ENCODE measurements at places on chromosomes 11 and 22. TPM values are rescaled to one million over a fixed set of nuclear protein-coding genes. Genes with fewer than 3 reads are reported as not detected.

GRCh38 chr11:69391192-69392103 lies 90.0 kb upstream of the LINC01488 start:
- no peak for DNase-seq

DNA sequence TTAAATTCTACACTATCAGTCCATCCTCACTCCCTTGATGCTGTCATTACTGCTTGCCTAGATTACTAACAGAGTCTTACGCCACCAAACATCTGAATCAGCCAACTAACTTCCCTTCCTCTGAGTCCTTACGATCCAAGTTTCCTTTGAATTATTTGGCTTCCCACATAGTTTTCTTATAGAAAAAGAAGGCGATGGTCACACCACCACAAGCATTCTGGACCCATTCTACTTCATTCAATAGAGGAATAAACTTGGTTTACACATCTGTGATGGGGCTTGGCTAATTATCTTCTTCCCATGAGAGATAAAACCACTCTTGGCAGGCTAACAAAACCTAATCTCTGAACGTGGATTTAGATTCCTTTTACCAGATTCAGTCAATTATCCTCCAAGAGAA lies 35.0 kb downstream of the INTS4 start:
- DNase-seq, result no peak

DNA sequence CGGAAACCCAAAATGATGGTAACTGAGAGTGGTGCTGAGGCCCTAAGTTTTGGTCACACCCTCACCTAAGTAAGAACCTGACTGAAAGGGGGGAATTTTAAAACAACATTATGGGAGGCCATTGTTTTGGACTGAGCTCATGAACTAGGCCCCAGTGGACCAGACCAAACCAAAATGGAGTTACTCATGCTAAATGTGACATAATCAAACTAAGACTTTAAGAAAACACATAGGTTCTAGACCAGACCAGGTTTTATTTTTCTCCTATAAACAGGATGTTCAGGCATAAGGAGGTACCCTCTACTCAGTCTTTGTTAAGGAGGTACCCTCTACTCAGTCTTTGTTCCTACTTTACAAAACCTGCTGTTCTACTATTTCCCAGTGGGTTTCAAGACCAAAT lies 7.4 kb upstream of the EI24 start:
- no peak for DNase-seq

- DNase-seq, result no peak
Observed at GRCh38 chr11:12822392-12823022, 148.3 kb downstream of the TEAD1 start.

GRCh38 chr11:111733016-111733415 lies 33.2 kb downstream of the PPP2R1B start:
- DNase-seq, result no peak

DNA sequence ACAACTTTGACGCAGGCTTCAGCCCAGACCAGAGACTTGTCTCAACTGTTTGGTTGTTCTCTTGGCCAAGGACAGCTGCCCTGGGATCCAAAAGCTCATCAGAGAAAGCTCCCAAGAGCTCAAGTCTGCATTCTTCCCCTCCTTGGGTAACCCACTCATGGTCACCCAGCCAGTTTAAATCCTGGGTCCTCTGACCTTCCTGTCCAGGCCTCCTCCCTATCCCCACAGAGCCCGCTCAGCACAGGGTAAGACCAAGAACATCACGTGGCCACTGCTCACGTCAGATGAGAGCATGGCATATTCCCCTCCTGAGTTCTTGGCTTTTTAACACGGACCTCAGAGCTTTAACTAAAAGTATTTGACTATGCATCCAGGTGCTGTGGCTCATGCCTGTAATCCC lies 25.8 kb downstream of the TSKU start:
- DNase-seq, result no peak

OLFML1 gene
- total RNA-seq, result 0.24 TPM

DNA sequence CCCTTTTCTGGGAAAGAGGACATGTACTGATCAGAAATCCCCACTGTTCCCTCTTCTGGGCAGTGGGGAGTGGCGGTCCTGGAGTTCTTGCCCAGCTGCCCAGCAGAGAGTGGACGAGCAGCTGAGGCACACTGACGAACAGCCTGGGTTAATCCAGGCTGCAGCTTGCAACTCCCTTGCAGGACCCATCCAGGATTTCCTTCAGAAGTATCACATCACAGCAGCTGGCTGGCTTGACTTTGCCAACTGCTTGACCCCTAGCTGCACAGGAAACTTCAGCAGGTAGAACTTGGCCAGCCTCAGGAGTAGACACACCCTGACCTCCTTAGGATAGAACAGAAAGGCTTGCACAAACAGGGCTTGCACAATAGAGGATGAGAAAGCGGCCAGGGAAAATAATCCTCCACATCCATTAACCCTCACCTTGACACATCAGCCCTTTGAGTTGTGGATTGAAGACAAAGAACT lies 27.9 kb upstream of the FZD4 start:
- no peak for DNase-seq

DNA sequence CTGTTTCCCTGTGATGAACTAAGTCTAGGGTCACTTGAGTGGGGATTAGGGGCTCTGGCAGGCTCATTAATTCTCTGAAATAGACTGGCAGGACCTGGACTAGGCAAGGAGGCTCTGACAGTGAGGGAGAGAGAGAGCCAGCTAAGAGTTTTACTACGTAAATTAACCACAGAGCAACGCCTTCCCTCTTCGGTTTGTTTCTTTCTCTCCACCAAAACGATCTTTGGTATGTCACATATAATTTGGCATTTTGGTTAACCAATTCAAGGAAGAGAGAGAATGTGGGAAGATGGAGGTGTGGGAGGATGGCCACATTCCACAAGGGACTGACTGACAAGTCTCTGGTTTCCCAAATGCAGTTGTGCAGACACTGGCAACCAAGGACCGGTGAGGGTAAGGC lies 27.9 kb downstream of the ATG16L2 start:
- no peak for DNase-seq

- DNase-seq, result no peak
Observed at GRCh38 chr11:38927993-38928392, 2330.0 kb upstream of the RAG2 start.

APBB1 gene
- total RNA-seq, result 23.6 TPM

- DNase-seq, result no peak
Observed at GRCh38 chr11:67423891-67424613, 4.2 kb upstream of the RPS6KB2 start.

- no peak for DNase-seq
Observed at GRCh38 chr11:61893981-61894380, 2.6 kb upstream of the FADS3 start.

GTSE1 gene
- 40.6 TPM for total RNA-seq

GALR3 gene
- 0.46 TPM for total RNA-seq

DNA sequence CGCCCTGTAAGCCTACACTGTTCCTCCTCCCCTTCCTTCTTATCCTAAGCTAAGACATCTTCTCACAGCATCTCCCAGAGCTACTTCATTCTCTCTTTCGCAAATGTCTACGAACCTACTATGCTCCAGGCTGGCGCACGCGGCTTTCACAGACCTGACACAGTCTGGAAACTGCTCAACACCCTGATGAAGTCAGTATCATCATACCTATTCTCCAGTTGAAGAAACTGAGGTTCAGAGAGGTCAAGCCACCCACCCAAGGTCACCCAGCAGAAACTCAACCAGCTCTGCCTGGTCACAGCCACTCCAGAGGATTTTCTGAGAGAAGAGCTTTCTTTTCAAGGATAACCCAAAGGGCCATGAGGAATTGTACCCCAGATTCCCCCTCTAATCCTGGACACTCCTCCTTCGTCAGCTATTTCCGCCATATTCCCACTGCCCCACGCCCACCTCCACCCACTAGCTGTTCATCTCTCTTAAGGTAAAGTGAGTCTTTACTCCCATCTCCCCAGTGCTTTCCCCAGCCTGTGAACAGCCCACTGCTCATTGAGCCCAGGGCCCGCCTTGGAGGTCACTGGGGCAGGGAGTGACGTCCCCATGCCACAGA lies 1.8 kb downstream of the KCNJ4 start:
- DNase-seq, result no peak

GRCh38 chr11:1480555-1481482 lies 5.8 kb downstream of the MOB2 start:
- no peak for DNase-seq

P2RY6 gene
- total RNA-seq, result not detected

GP1BB gene
- not detected for total RNA-seq

- DNase-seq, result no peak
Observed at GRCh38 chr11:11582011-11582701, 39.6 kb downstream of the GALNT18 start.

NLRP6 gene
- not detected for total RNA-seq

ANO5 gene
- 4.6 TPM for total RNA-seq

- DNase-seq, result no peak
Observed at GRCh38 chr11:67179892-67180490, 60.9 kb downstream of the KDM2A start.

CHCHD10 gene
- 94.5 TPM for total RNA-seq

UBQLN3 gene
- total RNA-seq, result not detected

- DNase-seq, result peak; percentile 48
Observed at GRCh38 chr11:18013790-18014507, 1.1 kb upstream of the SERGEF start.

SAAL1 gene
- total RNA-seq, result 48.3 TPM

DNA sequence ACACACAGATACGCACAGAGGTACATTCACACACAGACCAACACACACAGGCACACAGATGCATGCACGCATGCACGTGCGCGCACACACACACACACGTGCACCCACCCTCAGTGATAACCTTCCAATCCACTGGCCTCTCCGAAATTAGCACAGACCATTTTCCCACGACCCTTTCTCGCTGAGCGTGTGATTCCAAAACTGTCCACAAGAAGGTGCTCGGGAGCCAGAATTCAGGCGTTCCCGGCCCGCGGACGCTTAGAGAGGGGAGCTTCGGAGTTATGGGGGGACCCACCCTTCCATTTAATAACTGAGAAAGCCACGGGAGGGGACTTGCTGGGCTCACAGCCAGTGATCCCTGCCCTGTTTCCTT lies 33.8 kb upstream of the SLC35C1 start:
- DNase-seq, result peak; percentile 94

PGR gene
- total RNA-seq, result 0.35 TPM

TRIM48 gene
- not detected for total RNA-seq

DNA sequence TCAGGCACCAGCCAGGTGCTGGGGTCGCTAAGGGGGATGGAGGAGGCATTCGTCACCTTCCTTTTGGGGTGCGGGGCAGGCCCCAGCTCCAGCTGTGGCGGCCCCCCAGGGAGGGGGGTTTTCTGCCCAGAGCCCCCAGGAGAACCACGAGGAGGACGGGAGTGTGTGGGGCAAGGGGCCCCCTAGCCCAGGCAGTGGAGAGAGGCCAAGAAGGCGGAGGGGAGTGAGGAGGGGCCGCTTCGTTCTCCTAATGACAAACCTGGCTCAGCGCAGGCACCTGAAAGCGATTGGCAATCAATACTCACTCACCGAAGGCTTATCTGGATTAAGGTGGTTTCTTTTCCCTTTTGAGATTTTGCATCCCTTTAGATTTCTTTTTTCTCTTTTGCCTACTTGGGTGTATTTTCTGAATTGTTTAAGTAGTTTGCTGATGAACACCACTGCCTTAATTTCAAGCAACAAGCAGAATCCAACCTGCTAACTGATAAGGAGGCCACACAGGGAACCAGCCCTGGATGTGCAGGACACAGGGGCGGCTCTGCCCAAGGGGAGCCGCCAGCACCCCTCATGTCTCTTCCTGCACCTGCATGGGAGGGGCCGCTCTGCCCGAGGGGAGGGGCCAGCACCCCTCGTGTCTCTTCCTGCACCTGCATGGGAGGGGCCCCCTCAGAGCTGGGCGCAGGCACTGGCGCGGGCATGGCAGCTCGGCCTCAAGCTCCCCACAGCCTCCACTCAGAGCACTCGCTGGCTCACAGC lies 122.3 kb downstream of the BRD1 start:
- no peak for DNase-seq

GRCh38 chr11:26764825-26765224 lies 43.0 kb upstream of the SLC5A12 start:
- no peak for DNase-seq

GRCh38 chr11:65266210-65266609 lies 4.4 kb downstream of the POLA2 start:
- DNase-seq, result no peak

- no peak for DNase-seq
Observed at GRCh38 chr11:10255388-10256125, 38.5 kb downstream of the SBF2 start.

SCGB1D4 gene
- not detected for total RNA-seq

KCNQ1 gene
- total RNA-seq, result 2.0 TPM

DNA sequence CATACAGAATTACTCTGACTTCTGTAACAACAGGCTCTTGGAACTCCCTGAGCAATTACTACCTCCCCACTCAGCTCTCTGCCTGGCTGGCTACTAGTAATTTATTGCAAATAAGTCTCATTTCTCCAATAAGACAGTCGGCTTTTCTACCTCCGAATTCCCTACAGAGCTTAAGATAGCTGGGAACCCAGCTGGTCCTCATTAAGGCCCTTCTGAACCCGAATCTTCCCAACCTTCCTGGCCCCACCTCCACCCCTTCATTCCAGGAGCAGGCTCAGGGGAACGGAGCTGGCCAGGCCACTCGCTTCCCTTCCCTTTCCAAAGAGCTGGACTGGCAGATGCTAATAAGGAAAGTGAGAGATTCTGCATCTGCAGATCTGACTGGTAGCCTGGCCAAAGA lies 21.6 kb downstream of the TMPRSS5 start:
- DNase-seq, result peak; percentile 35

OVOL1 gene
- total RNA-seq, result 3.4 TPM

DNA sequence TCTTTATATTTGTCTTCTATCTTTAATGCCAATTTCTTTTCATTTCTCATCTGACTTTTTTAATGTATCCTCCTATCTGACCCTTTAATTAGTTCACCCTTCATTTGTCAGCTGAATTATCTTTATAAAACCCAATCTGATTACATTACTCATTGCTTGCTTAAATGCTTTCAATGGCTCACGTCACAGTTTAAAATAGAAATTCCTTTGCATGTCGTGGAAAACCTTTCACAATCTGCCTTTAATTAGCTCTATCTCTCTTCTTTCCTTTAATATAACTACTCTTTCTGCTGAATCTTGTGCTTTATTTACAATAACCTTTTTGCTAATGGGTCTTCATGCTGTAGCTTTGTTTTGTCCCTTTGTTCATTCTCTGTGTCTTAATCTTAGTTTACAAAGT lies 125.7 kb downstream of the DYNC2H1 start:
- no peak for DNase-seq

DNA sequence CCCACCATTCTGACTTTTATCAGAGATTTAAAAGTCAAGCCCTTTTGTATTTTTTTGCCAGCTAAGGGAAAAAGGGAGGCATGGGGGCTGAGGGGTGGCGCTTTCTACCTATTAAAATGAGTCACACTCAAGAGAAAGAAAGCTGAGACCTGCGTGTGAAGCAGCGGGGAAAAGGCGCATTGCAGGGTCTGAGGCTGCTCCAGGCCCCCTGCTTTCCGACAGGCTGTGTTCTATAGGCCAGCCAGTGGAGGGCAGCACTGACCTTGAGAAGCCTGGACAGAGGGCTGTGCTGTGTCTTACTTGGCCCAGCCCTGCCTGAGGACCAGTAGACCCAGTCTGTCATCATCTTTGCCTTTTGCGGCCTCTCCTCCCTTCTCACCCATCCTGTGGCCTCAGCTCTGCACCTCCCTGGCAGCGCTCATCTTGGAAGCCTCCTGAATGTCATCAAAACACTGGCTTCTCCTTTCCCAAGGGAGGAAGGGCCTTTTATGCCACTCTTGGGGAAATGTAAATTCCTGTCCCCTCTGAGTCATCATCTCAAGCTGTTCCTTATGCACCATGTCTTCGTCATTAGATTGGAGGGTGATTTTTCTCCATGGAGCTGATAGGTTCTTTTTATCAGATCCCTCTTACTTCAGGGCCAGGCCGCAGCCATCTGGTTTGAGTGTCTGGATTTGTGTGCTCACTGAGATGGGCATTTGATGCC lies 12.6 kb upstream of the MAPK8IP1 start:
- DNase-seq, result peak; percentile 73

GRCh38 chr11:15912291-15912690 lies 444.1 kb downstream of the SOX6 start:
- no peak for DNase-seq

ROM1 gene
- total RNA-seq, result 2.2 TPM
